ENCODE measurements at places on chromosomes 2 and 18. TPM values are rescaled to one million over a fixed set of nuclear protein-coding genes. Genes with fewer than 3 reads are reported as not detected.

DNA sequence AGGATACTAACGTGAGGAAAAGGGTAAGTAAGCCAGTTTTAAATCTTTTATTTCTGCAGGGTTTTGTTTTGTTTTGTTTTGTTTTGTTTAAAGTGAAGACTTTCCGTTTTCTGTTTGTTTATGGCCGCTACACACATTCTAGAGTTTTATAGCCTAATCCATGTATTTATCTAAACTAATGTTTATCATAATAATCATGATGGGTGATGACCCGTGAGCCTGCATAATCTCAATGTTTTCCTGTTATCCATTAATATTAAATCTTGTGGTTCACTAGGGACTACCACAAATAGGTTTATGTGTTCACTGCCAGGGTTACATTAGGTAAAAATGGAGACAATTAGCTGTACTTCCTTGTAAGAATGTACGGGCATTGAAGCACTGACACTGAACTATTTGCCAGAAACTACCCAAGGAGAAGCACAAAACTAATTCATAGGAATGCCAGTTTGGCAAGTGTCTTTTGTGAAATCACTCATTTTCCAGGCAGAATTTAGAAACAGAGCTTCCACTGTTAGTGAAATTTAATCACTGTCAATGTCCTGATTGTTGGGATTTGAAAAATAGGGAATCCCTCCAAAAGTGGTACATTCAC is 574.8 kb downstream of the LRP1B start:
- DNase-seq: no peak

DNA sequence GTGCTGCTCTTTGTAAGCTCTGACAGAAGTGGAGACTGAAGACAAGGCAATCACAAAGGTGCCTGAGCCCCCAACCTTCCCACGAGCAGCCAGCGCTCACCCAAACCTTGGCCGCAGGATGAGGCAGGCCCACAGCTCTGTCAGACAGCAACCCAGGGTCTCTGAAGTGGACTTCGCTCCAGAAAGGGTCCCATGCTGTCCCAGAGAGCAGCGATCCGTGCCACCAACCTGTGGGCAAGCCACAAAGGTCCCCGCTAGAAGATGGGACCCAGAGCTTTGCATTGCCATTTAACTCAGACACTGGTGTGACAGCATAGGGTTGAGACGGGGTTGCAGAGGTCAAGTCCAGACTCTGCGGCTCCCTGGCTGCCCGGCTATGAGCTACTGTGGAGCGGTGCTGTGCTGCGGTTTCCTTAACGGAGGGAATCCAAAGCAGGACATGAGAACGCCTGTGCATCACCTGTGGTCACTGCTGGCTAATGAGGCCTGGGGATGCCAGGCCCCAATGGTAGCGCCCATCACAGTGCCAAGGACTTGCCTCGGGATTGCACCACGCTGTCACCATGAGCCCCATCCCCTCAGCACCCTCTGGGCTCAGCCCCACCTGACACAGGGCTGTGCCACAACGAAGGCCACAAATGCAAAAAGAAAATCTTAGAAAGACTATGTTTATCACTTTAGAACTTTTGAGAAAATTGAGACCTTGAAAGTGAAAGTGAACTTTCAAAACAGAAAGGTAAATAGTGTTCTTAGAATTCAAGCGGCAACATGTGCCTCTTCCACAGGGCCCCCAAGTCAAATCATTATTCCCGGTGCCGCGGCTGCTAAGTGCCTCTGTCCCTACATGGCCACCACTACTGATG is 103.4 kb downstream of the HDAC4 start:
- DNase-seq: peak; percentile 37

GRCh38 chr2:223762853-223763252 is 74.5 kb downstream of the AP1S3 start:
- no peak for DNase-seq

GRCh38 chr2:189297446-189297845 is 117.9 kb upstream of the COL5A2 start:
- no peak for DNase-seq

DNA sequence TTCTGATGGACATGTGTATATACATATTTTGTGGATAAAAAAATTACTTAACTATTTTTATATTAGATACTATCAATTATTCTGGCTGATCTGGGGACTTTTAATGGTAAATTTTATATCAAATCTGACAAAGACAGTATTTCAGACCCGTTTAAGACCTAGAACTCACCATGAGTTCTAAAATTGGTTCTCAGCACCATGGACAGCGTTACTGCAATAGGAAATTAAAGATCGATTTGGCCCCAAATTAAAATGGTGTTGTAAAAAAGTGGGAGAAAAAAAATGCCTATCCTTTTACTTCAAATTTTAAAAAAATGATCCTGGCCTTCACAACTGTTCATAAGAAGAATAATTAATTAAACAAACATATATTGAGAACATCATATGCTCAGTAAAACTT is 919 bp upstream of the SCN2A start:
- no peak for DNase-seq

GRCh38 chr2:71250935-71251334 is 24.0 kb upstream of the PAIP2B start:
- no peak for DNase-seq

- no peak for DNase-seq
These were observed 46.7 kb upstream of the GPR17 start for GRCh38 chr2:127599211-127599610.

DNA sequence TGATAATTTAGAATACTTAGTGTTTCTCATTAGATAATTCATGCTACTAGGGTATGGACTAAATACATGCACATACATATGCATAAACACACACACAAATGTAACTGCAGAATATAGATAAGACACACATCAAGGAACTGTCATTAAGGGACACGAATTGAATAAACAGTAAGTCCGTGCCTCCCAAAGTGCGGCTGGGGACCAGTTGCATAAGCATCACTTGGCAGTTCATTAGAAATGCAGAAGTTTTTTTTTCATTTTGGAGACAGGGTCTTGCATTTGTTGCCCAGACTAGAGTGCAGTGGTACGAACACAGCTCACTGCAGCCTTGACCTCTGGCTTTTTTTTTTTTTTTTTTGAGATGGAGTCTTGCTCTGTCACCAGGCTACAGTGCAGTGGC is 130.0 kb upstream of the CCDC195 start:
- no peak for DNase-seq

- no peak for DNase-seq
These were observed 58.1 kb downstream of the DGKD start for GRCh38 chr2:233412405-233412804.

DNA sequence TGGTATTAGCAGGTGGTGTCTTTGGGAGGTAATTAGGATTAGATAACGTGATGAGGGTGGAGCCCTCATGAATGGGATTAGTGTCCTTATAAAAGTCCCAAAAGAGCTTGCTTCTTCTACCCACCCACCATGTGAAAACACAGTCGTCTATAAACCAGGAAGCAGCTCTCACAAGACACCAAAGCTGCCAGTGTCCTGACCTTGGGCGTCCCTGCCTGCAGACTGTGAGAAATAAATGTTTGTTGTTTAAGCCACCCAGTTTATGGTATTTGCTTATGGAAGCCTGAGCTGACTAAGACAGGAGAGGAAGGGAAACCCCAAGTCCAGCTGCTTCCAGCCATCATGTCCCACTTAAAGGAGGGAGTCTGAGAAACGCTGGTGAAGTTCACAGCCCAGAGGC is 13.6 kb downstream of the ADI1 start:
- DNase-seq: no peak

DNA sequence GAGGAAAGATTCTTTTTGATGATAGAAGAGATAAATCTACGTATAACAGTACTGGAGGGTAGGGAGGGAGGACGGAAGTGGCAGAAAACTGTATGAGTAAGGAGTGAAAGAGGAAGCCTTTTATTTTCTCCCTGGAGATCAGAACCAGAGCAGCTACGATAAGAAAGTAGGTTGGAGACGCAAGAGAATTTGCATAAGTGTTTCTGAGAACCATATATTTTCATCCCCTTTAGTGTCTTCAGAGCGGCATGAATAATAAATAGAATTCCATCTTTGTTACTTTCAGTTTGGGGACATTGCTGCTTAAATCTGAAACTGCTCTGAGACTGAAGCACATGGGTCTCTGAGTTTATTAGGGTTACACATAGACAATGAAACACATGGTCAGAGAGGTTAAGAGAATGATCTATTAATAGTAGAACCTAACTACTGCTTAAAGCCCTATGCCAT is 230.2 kb upstream of the TNP1 start:
- no peak for DNase-seq

DNA sequence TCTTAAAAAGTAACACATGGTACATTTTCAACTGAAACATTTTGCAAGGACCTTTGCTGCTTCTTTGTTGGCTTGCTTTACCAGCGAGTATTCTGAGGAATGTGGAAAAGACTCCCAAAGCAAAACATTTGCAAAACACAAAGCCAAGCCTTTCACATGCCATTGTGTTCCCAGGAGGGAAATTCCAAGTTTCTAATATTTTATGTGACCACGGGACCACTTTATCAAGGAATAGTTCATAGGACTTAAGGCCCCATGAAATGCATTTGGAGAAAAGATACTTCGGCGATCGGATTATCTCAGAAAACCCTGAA is 26.2 kb downstream of the CYP27C1 start:
- no peak for DNase-seq

- DNase-seq: no peak
These were observed 47.4 kb upstream of the ANKRD62 start for GRCh38 chr18:12046046-12046750.

- no peak for DNase-seq
These were observed 214.7 kb downstream of the CYP26B1 start for GRCh38 chr2:71932780-71933466.

GRCh38 chr2:46436800-46437199 is 42.6 kb upstream of the TMEM247 start:
- no peak for DNase-seq

- no peak for DNase-seq
These were observed 286.1 kb upstream of the SIX3 start for GRCh38 chr2:44655401-44655864.

DNA sequence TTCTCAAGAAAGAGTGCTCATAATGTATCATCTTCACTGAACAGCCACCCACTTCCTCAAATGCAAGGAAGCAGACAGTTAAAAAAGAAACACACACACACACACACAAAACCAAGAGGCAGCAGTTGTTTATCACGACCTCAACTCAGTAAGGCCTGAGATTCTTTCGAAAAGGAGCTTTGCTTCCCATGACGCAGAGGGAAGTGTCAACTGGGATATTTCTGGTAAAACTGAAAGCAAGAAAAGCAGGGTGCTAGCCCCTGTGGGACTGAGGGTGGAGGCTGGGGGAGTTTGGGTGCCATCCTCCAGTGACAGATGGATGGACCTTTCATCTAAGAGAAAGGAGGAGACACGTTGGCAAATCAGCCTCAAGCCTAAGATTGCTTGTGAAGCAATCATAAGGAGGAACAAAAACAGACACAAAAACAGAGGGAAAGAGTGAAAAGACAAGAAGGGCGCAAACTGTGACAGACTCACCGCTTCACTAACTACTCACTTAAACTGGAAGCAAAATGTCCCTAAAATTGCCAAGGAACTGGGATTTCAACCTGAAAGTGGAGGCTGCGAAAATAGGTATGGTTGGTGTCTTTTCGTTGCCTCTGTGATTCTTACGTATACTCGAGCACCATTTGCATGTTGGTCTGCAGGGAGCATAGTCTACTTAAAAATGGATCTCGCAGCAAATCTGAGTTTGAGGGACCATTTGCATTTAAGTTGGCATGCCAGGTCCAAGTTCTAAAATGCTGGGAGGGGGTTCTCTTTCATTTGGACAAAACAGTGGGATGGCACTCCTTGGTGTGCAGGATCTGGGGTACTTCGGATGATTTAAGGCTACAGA is at the start of gene ARHGAP25:
ARHGAP25 (plus strand) TSS at position 124 of the 838 bp plus-strand sequence; CDS start at position 513, 389 bp downstream.
- DNase-seq: no peak

GRCh38 chr18:34493099-34493544 is 217.0 kb upstream of the DTNA start:
- DNase-seq: peak; percentile 40

GRCh38 chr18:50982086-50982801 is 14.4 kb downstream of the ELAC1 start:
- DNase-seq: no peak

GRCh38 chr2:67083951-67084350 is 313.2 kb upstream of the ETAA1 start:
- DNase-seq: no peak

DNA sequence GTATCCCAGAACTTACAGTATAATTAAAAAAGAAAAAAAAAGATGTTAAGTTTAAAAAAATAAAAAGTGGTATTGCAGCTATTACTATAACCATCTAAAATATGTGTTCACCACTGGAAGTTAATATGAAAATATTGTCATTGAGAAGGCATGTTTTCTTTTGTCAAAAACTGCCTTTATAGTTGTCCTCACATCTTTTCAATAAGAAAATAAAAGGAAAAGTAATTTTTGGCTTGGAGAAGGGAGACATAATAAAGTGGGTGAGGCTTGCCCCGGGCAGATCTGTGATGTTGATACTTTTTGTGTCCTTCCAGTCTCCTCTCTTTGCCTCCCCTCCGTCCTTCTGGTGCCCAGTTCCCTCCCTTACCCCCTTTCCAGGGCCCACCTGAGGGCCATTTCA is 24.9 kb downstream of the MPP4 start:
- DNase-seq: no peak

DNA sequence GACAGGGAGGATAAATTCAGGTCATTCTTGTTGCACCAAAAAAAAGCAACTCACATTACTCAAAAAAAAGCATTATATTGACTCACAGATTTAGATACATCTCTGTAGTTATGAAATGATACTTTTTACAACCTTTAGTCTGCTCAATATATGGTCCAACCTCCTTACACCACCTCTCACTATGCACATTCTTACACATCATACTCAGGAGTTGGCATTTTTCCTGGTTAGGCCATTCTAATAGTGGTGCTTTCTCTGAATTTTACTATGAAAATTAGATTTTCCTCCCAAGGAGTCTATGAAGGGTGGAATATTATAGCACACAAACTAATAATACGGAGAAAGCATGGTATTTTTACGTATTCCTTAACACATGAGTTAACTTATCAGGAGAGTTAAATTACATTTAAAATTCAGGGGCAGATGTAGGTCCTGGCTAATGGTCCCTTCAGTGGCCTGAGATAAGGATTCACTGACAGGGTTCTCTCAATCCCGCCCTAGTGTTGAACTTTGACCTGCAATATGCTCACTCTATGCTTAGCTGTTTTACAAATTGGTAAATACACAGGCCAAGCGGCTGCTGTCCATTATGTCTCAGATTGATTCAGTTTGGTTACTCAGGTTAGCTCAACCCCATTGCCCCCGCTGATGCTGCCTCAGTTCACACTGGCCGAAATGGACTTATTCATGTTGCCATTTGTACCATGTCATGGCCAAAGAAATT is 153.6 kb downstream of the NCKAP5 start:
- DNase-seq: no peak

- DNase-seq: no peak
These were observed 223.3 kb downstream of the RIT2 start for GRCh38 chr18:42892181-42892580.

Gene SCN1A
- not detected for total RNA-seq

Gene GPD2
- 16.8 TPM for total RNA-seq

Gene AGXT
- not detected for total RNA-seq

Gene ARHGAP15
- 141 TPM for total RNA-seq

Gene DLX2
- total RNA-seq: not detected

Gene TMEM37
- not detected for total RNA-seq

Gene ATIC
- 120 TPM for total RNA-seq

Gene SAG
- not detected for total RNA-seq

Gene IL1RL2
- total RNA-seq: not detected

Gene GRB14
- not detected for total RNA-seq
